Sigmoid colon (tissue), 7 donors: ENCODE measurements at places on chromosomes 1 and 21. TPM values are rescaled to one million over a fixed set of nuclear protein-coding genes. Genes with fewer than 3 reads are reported as not detected.

Gene HSF2BP
- 0.16 TPM for total RNA-seq

DNA sequence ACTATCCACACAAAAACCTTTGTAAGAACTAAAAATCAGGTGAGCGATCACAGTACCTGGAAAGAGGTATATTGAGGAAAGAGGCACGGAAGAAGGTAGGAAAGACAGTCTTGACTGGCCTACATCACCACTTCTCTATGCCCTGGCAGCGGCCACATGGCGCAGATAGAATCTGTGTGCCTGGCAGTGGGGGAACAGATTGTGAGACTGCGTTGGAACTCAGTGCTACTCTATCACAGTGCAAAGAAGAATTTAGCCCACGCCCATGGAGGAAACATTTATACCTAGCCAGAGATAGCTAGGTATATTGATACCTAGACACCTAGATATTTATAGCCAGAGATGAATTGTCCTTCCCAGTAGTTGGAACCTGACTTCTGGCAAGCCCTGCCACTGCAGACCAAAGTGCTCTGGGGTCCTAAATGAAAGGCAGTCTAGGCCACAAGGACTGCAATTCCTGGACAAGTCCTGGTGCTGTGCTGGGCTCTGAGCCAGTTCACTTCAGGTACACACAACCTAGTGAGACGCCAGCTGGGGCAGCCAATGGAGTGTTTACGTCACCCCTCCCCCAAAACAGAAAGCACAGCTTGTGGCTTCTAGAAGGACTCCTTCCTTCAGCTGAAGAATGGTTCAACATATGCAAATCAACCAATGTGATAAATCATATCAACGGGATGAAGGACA, 51.9 kb downstream of the DHX9 start:
- no peak for DNase-seq

Gene LORICRIN
- total RNA-seq: not detected

DNA sequence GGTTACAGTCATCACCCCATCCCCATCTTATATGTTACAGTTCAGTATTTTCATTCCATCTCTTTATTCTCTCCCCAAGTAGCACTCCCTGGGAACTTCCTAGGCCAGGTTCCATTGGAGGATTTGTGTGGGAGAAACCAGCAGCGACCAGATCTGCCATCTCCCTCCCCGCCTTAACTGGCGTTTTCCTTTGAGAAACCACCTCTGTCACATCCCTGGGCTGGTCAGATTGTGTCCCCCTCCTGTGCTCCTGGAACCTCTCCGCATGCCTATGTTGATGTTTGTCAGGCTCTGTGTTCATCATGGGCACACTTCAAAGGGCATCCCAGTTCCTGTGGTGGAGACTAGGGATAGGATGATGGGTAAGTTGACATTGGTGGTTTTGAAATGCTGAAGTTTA, 126.4 kb downstream of the KIAA0319L start:
- no peak for DNase-seq

DNA sequence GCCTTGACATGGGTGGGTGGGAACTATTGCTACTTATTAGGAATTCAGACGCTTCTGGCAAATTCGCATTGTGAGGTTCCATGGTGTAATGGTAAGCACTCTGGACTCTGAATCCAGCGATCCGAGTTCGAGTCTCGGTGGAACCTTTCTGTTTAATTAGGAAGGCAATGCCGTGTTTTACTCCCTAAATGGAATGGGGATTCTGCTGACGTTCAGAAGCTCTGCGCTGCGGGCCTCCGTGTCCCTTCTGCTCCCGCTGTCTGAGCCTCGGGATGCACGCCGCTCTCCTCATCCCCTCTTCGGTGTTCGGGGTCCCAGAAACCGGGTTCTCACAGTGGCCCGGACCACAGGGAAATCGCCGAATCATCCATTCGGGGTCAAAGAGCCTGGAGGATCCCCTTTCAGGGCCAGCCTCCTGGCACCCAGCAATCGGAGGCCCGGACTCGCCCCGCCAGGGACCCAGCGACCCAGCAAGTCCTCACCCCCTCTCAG, 280.3 kb downstream of the FAM72C start:
- no peak for DNase-seq

Gene DENND2D
- 2.3 TPM for total RNA-seq

DNA sequence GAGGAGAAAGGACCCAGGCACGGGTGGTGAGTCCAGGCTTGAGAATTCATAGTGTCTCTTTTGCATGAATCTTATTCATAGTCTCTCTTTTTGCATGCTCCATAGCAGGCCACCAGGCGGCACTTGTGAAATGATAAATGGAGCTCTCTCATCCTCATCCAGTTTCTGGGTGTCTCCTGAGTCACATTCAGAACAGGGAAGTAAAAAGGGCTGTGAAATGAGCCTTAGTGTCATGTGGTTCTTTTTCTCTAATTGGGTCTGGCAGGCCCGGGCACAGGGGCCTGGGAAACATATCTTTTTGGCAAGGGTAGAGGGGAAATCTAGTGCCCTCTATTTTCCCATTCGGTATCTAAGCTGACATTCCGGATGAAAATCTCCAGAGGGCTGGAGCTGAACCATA, 19.1 kb upstream of the NCF2 start:
- DNase-seq: peak; percentile 79

Gene RHEX
- total RNA-seq: not detected

GRCh38 chr1:154430903-154431302, 25.8 kb downstream of the IL6R start:
- no peak for DNase-seq

- DNase-seq: no peak
Measured at GRCh38 chr1:81208441-81208840, 592.3 kb upstream of the ADGRL2 start.

DNA sequence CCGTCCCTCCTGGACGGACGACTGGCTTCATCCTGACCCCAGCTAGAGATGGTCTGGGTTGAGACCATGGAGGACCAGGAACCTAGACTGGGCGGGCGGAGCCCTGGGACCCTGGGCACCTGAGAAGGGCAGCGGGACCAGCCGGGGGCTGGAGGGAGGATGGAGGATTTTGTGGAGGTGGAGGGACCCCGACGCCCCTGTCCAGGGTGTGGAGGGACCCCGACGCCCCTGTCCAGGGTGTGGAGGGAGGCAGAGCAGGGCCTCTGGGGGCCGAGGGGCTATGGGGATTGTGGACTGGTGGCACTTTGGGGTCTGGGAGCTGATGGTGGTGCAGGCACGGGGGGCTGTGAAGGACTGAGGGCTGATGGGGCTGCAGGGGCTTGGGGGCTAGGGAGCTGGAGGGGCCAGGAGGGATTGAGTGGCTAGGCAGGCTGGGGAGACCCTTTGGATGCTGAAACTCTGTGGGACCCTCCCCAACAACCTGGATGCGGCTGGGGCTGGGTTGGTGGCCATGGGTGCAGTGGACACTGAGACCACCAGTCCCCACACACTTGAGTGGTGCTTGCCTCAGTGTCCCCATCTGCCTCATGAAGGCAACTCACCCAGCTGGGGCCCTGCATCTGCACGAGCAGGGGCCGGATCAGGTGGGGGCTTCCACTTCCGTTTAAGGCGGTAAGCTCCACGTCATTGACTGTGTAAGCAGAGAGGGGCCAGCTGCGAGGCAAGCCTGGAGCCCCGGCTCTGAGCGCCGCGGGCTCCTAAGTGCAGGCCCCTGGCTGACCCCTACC, 7.4 kb downstream of the GJC2 start:
- peak; percentile 61 for DNase-seq

GRCh38 chr1:247294282-247294681, 37.4 kb downstream of the ZNF496 start:
- no peak for DNase-seq

Gene MLLT11
- 3.1 TPM for total RNA-seq

Gene GJC2
- 4.4 TPM for total RNA-seq

DNA sequence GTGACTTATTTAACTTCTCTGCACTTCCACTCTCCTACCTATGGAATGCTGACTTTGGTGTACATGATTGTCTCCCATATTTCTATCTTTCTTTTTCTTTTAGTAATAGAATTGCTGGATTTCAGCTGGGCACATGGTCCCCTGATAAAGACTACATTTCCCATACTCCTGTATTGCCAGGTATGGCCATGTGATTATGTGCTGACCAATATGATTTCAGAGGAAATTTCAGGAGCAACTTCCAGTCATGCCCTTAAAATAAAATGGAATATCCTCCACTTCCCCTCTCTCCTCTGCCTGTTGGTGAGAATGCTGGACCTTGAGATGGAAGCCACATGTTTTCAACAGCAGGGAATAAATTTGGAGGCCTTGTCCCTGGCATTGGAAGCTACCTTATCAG, 130.7 kb upstream of the IGSF21 start:
- no peak for DNase-seq

DNA sequence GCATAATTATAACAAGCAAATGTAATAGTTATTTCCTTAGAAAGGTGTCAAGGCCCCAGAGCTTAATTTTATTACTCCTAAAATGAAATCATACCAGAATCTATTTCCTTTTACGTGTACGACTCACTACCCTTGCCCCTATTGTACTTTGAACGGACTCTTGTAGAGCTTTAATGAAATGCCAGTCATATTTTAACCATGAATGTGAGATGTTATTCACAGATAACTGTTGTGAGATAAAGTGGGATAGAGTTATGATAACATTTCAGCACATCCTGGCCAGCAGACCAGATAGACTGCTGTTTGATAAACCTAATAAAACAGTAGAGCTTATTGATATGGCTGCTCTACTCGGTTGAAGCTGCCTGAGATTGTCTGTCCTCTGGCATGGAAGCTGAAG, 500.8 kb upstream of the PBX1 start:
- DNase-seq: no peak

DNA sequence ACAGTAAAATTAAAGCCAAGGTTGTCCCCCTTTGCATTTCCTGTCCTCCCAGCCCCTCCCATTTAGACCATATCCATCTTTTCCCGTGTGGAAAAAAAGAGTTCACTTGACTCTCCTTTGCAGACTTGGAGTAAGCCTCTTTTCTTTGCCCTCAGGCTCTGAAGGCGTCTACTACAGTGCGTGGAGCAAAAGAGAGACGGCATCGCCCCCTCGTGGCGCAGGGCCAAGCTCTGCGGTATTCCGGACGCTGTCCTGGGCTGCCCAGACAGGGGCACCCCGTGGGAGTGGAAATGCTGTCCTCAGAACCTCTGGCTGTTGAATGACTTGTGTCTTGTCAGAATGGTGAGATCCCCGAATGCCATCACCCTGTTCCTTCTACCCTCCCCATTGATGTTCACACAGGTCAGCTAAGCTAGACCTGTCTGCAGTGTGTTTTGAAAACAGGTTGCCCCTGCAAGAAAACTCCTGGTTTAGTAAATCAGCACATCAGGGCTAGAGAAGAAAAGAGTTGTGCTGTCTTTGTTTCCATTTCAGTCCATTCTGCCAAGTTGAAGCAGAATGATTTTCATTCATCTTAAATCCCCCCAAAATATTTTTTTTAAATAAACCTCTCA, 12.3 kb upstream of the GJA8 start:
- DNase-seq: no peak
